Thoracic aorta (tissue), 2 donors: ENCODE measurements at places on chromosomes 11 and 22.

DNA sequence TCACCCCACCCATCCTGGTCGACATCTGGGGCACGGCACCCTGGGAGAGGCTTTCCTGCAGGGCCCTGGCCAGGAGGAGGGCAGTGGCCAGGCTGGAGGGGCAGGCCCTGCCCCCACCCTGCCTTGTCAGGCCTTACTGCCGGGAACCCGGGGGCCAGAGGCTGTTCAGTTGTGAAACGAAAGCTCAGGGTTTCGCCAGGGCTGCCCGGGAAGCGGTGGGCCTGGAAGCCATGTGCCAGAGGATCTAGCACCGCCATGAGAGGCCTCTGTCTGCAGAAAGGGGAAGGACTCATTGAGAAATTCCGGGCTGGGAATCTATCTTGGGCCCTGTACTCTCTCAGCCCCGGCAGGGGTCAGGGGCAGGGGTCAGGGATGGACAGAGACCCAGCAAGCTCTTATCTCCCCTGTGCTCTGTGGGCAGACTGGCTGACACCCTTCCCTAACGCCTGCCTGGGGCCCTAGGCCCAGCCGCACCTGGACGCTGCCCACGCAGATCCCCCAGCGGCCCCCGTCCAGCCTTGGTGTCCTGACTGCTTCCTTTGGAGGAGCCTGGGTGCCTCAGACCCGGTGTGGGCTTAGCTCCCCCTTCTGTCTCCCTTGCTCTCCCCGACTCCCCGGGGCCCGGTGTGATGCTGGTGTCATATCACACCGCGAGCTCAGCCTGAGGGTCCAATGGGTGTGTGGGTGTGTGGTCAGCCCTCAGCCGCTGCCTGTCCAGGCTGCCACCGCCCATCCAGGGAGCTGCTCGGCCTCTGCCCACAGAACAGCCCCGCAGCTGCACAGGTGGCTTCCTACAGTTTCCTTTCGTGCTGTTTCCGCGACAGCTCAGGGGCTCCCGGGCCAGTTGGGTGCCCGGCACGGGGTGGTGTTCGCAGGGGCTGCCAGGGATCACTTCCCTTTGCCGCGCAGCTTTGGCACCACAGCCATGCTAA is 6.5 kb downstream of the PIM3 start:
- peak; percentile 11 for DNase-seq

DNA sequence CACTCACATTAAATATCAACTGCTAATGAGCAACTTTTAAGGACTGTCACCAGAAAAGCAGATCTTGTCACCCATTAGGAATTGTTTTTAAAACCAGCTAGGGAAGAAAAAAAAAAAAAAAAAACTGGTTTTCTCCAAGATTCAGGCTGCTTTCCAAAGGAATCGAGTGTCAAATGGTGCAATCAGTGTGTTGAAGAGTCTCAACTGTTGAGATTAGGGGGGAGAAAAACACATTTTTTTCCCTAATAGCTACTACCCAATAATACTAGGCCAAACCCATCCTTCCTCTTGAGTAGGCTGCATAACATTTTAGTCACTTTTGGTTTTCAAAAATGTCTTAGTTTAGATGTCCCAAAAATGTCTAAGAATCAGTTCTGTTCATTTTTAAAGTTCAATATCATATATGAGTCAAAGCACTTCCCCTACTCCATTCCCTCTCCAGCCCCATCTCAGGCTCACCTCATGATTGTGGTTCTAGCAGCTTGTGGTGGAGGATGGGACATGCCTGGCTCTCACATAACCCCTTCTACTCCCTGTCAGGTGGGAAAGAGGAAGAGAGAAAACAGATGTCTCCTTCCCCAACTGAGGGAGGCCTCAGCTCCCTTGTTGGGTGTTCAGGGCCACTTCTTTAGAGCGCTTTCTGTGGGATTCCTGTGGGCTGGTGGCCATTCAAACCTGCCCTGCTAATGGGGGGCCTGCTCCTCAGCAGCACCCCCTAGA is 193.6 kb downstream of the CWF19L2 start:
- no peak for DNase-seq

DNA sequence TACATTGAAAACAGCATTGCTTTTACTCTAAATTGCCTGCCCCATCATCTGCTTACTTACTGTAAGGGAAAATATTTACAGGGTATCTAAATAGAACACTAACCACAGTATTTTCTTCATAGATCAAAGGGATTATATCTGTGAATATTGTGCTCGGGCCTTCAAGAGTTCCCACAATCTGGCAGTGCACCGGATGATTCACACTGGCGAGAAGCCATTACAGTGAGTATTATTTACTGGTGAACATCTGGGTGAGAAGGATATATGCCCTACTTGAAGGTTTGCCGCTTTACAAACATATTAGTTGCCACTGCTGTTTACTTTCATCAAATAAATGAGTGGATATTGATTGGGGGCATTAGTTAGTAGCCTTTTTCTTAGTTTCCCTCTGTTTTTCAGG is 5.9 kb upstream of the CNTF start:
- no peak for DNase-seq

DNA sequence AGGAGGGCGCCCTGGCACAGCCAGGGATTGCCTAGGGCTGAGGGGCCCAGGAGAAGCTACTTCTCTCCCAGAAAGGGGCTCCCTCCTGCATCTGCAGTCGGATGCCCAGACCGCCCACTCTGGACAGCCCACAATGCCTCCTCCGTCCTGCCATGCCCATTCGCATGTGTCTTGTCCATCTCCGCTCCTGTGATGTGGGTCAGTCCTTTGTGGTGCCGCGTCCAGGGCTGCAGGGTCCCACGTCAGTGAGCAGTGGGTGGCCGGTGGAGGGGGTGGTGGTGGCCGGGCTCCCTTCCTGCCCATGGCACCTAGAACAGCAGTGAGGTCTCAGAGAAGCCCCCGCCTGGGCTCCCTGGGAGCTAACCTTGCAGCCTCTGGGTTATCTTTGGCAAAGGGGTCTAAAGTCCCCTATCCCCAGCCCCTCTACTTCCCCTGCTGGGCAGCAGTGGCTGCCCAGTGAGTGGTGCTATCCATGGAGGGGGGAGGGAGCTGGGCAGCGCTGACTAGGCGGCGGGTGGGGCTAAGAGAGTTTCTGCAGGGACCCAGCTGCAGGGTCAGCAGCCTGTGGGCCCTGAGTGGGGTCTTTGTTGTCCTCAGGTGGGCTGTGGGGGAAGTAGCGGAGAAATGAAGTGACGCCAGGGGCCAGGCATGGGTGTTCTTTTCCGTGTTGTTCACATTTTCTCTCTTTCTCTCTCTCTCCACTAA is 41.1 kb downstream of the KCNC1 start:
- no peak for DNase-seq

DNA sequence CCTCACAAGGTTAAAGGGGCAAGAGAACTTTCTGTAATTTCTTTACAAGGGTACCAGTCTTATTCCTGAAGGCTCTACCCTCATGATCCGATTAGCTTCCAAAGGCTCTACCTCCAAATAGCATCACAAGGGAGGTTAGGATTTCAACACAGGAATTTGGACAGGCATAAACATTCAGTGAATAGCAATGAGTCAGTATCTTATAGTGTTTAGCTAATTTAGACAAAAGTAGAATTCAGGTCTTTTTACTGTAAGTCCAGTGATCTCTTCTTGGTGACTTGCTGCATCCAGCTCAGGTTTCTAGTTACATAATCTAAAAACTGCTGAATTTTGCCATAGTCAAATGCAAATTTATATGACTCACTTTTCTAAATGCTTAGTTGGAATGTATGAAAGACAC is 1995.6 kb upstream of the RAG2 start:
- no peak for DNase-seq

- no peak for DNase-seq
Observed at GRCh38 chr22:32079130-32080089, 36.3 kb downstream of the SLC5A1 start.

- DNase-seq: no peak
Observed at GRCh38 chr11:69242266-69242920, 51.6 kb upstream of the MYEOV start.

DNA sequence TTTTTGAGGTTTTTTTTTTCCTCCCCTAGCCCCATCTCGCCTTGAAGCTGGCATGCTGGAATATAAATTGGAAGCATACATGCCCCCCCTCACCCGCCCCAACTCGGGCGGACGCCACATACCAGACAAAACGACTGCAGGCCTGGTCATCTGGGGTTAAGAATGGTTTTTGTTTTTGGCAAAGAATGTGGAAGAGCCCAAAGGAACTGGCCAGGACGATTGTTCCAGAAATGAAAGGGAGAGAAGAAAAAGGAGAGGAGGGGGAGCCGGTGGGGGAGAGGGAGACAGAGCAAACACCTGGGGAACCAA is 25.0 kb downstream of the MN1 start:
- no peak for DNase-seq

DNA sequence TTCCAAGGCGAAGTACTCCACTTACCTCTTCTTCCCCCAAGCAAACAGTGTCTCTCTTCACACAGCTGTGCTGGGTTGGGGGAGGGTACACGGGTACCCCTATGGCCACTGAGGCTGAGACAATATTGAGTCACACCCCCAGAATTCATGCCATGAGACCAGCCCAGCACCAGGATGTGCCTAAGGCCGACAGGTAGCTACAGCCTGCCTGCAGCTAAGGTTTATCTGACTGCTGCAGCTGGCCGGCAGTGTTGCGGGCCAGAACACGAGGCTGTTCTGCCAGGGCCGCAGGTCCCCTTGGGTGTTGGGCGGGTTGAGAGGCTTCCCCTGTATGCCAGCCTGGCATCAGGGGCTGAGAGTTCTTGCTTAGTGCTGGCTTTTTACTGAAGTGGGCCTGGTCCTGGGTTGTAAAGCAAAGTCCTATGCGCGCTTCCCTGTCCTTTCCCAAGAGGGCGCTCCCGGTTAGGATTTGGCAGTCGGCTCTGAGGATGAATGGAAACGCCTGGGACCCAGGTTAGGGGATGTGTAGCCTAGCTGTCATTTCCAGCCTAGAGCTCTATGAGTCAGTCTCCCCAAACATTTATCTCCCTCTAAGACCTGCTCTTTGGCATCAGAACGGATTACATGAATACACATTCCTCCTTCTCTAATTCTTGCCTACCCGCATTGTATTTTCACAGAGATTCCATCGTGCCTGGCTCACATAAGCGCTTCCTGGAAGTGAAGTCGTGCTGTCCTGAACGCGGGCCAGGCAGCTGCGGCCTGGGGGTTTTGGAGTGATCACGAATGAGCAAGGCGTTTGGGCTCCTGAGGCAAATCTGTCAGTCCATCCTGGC is 7.1 kb downstream of the USP18 start:
- peak; percentile 47 for DNase-seq

DNA sequence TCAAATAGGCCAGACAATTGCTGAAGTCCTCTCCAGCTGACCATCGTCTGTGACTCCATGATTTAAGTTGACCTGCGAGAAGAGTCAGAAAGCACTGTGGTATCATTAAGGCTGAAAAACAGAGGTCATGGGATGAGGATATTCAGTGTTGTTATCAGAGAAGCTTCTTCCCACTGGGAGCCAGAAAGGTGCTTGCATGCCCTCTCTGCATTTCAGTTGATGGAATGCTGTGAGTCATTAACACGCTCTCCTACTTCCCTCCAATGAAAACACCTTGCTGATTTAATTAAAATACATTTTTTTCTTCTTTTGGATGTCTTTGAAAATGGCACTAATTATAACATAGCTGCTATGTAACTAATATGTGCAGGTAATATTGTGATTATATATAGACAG is 667.0 kb downstream of the NTM start:
- no peak for DNase-seq

- no peak for DNase-seq
Observed at GRCh38 chr11:57885298-57886050, 123.9 kb downstream of the CTNND1 start.

GRCh38 chr11:69922596-69923111 is 103.4 kb upstream of the FGF3 start:
- DNase-seq: no peak

- no peak for DNase-seq
Observed at GRCh38 chr22:38935023-38935422, 22.4 kb upstream of the APOBEC3A start.

GRCh38 chr11:102883141-102883540 is 8.4 kb upstream of the MMP12 start:
- DNase-seq: no peak

GRCh38 chr11:130400781-130401483 is 27.5 kb downstream of the ADAMTS8 start:
- no peak for DNase-seq

DNA sequence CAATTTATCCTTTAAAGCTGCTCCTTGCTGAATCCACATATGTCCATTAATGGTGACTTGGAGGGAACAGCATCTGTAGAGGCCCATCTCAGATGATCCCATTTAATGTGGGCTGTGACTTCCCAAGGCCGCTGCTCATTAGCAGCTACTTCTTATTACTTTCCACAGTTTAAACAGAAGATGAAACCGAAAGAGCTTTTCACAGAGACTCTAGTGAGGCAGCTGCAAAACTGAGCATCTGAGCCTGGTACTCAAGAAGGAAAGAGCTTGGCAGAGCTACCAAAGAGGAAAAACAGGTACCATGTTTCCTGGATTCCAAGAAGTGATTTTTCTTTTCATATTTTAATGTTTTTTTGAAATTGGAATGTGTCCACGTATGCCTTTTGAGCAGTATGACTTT is 110.5 kb upstream of the NARS2 start:
- no peak for DNase-seq

- no peak for DNase-seq
Observed at GRCh38 chr11:109726061-109726460, 304.1 kb downstream of the C11orf87 start.

DNA sequence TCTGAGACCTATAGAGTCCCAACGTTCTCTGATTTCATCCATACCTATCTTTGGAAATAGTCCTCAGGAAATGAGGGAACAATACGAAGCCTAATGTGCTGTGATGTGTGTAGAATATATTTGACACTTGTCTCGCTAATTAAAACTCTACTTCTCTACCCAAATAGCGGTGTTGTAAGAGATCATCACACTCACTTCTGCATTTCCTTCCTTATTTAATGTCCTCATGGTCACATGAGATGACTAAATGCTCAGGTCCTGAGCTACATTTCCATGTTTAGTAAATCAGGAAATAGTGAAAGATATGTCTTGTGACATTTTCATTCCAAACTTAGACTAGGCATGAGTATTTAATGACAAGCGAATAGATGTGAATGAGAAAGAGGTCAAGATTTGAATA is 112.3 kb downstream of the MAML2 start:
- DNase-seq: no peak

DNA sequence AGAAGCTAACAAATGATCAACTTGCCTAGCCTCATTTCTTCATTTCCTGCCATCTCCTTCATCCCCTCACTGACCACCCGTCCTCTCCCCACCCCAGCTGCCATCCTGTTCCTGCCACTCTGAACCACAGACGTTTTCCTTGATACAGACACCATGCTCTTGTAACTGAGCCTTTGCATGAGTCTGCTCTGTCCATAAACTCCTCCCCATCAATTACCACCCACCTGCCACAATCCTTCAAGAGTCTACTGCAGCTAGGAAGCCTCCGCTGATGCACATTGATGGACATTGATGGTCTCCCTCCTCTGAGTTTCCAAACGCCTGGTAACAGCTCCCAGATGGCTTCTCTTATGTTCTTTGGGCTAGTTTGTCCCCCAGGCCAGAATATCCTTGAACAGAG is 193.8 kb downstream of the DBX1 start:
- DNase-seq: no peak

GRCh38 chr11:10824888-10825287 is 16.2 kb upstream of the EIF4G2 start:
- no peak for DNase-seq
